Activated CD4-positive, alpha-beta T cell treated with anti-CD3 and anti-CD28 coated beads for 36 hours (primary cell): ENCODE measurements at places on chromosomes 3 and 15.

DNA sequence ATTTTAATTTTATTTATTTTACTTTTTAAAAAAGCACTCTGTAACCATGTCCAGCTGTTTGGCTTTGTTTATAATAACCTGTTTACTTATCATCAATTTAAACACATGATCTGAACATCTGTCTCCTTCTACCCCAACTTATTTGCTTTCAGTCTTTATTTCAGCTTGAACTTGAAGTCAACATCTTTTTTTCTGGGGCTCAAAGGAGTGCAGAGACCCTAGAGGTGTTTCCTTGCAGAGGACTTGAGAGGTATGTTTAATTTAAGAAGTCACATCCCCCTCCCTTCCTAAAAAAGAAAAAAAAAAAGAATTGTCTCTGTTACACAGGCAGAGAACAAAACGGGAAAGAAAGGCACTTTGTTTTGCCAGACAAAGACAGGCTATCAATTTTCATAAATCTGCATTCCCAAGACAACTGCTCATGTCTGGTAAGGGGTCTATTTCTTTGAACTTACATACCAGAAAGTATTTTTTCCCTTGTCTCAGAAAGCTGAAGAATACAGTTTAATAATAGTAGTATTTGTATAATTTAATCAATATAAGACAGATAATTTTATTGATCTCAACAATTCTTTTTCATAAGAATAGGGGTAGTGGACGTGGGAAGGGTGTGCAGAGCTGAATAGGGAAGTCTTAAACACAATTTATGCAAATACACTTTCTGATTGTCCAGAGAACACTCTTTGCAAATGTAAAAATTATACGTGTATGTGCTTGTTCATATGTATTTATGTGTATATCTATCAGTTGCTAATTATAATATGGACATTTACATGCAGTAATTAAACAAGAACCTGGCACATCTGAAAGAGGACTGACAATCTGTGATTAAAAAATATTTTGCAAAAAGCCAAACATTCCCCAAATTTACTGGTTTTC lies 109.7 kb upstream of the PDZRN3 start:
- no peak for DNase-seq

DNA sequence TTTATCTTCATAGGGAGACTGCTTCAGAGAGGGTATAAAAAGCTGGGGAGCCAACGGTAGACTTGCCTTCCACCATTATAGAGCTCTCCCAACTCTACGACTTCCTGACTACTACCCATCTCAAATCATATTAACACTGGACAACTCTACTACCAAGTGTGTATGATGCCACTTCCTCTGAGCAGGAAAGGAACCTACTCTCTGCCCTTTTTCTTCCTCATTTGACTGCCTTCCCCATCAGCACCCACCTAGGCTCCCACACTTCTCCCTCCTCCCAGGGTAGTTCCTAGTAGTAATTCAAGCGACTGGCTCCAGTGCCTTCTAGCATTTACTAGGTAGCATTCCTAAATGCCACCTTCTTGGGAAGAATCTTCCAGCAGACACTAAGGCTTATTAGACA lies 24.5 kb upstream of the TBL1XR1 start:
- DNase-seq: no peak

GRCh38 chr3:132119531-132119930 lies 84.7 kb upstream of the CPNE4 start:
- no peak for DNase-seq

GRCh38 chr15:45662375-45662774 lies 27.5 kb downstream of the SQOR start:
- DNase-seq: no peak

- DNase-seq: no peak
Observed at GRCh38 chr15:68360721-68361120, 71.2 kb downstream of the ITGA11 start.

DNA sequence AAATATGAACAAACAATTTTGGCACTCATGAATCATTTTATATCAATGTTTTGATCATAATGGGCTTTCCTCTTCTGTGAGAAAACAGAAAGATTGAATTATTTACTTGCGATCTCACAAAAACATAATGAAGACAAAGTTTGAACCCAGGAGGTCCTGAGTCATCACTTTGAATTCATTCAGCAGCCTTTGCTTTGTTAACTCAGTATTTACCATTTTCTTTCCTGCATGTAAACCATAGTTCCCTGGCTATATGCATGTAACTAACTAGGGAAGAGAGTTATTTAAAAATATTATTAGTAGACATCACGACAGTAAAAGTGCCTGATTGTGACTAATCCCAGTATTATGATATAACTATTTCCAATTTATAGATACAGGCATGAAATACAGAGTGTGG lies 1026.2 kb downstream of the PLOD2 start:
- no peak for DNase-seq
